ENCODE measurements at places on chromosomes 7 and 10.
A peak's percentile ranks its signal among the peaks of the same experiment; 100 is the strongest.

GRCh38 chr10:24462291-24462813 is 253.4 kb downstream of the KIAA1217 start:
- no peak for ATAC-seq

DNA sequence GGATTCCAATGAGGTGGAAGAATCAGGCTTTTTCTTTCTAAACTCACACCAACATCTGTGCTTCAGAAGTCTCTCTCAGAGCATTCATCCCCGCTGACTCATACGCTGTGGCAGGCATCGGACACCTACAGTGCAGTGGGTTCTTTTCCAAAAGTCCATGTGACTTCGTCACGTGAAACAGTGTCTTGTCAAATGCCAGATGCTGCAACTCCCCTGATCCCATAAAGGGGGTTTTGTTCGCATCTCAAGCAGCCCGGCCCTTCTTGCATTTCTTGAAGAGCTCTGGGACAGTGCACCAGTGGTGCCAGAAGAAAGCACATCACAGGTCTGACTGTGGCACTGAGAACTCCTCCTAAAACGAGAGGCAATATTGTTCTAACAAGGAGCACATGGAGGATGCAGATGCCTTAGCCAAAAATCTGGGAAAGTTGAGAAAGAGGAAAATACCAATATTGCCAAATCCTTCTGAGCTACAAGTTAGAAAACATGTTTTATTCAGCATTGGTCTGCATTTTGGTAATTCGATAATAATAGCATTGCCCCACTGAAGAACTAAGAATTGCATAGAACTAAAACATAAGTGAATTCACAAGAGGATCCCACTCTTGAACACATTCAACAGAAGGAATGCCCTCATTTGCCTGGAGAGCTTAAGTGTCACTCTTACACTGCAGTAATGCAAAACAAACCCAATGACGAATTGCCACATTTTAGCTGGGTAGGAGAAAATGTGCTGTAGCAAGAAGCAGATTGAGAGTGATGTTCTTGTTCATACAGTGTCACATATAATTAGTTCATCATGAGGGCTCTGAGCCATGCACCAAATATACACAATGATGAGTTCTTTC is 204.4 kb downstream of the CXCL12 start:
- ATAC-seq: no peak

DNA sequence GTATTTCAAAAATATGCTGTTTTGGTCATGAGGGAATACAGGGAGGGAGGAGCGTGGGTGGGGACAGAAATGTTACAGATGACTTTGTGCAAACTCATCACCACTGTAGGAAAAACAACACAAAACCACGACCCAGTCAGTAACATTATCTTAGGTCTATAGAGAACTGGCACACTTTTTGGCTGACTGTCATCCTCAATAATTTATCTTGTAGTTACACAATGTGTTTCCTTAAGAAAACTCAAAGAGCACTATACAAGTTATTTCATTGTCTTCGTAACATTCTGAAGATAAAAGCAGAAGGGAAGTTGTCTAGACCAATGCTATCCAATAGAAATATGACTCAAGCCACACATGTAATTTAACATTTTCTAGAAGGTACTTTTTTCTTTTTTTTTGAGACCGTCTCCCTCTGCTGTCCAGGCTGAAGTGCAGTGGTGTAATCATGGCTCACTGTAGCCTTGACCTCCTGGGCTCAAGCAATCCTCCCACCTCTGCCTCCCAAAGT is 16.9 kb upstream of the CDK14 start:
- peak; percentile 29 for ATAC-seq

DNA sequence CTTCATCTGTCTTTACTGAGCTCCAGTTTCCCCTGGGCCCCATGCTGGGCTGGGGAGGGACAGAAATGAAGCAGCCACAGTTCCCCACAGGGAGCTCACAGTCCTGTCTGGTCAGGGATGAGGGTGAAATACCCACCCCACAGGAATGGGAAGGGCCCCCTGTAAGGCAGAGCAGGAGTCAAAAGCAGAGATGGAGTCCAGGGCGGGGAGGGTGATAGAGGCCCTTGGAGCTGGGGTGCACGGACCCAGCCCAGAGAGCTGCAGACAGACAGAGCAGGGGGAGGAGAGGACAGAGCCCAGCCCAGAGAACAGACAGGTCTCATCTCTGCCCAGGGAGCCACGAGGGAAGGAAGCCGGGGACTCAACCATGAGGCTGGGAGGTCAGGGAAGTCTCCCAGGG is 34.9 kb upstream of the ZNF488 start:
- no peak for ATAC-seq

GRCh38 chr10:45421221-45422097 is 47.4 kb downstream of the ALOX5 start:
- ATAC-seq: no peak

- no peak for ATAC-seq
These were observed 187.5 kb upstream of the ADO start for GRCh38 chr10:62616885-62617590.

DNA sequence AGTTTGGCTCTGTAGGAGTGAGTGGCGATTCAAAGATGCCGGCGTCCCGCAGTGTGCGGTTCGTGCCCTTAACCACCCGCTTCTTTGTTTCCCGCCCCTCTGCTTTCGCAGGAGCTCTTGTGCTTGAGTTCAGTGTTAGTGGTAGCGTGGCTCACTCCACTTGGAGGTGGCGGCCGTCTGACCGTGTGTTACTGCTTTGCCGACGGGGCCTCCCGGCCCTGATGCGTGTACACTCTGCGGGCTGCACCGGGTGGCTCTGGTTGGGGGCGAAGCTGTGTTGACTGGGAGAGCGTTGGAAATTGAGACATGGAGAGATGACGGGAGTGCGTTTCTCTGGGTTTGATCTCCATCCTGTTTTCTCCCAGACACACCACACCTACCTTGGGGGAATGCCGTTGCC is 31.4 kb downstream of the SHH start:
- no peak for ATAC-seq

DNA sequence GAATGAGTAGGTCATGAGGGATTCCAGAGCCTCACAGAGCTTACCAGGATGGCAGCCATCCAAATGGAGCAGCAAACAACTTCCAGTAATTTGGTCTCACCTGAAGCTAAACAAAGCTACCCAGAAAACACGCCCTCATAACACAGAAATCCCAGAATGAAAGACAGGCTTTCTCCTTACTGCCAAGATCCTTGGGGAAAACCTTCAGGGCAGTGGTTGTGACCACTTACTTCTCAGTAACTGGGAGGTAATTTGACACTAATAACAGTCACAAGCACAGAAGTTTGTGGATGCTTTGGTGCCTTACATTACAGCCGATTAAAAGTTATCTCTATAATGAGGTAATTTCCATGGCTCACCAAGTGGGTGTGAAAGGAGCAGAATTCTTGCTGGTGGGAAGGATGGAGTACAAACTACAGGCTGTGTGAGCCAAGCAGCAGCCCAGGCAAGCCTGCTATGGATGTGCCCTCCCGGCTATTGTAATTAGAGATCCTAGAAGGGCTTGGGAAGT is 10.4 kb downstream of the WDR91 start:
- ATAC-seq: no peak

DNA sequence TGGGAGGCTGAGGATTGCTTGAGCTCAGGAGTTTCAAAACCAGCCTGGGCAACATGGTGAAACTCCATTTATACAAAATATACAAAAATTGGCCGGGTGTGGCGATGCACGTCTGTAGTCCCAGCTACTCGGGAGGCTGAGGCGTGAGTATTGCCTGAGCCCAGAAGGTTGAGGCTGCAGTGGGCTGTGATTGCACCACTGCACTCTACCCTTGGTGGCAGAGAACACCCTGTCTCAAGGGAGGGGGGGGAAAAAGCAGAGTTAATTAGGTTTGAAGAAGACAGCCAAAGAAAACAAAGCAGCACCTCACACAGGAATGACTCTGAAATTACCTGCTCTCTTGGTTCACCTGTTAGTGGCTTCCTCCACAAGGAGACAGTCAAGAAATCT is 110.0 kb downstream of the EEPD1 start:
- ATAC-seq: no peak

DNA sequence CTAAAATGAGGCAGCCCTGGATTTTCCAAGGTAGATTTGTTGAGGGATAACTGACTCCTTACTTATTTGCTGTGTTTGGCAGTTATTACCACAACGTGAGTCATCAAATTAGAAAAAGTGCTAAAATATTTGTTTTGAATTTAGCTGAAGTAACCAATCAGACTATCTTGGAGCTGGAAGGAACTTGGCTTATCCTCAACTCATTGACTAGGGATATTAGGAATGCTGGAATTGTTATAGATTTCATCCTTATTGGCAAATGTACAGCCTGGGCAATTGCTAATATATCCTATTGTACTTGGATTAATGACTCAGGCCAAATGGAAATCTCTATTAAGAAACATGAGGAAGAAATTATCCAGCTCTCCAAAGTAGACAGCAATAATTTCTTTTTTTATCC is 1189.0 kb upstream of the LRRN3 start:
- ATAC-seq: no peak

DNA sequence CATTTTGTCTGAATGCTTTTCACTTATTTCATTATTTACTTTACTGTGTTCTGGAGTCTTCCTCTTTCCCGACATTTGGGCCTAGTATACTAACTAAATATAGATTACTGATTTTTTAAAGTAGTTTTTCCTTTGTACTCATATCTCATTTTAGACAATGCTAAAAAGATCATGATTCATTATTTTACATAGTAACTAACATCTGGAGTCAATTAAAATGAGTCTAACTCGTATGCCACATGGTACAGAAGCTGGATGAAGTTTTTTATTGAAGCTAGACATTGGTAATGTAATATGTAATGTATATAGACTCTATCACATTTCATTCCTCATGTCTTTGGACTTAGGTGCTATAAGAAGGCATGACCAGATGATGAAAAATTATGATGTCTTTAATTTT is 156.3 kb upstream of the HGF start:
- ATAC-seq: no peak

GRCh38 chr7:22801912-22802311 is 20.7 kb downstream of the TOMM7 start:
- no peak for ATAC-seq

GRCh38 chr10:119849031-119849789 is 23.4 kb downstream of the MCMBP start:
- ATAC-seq: no peak

DNA sequence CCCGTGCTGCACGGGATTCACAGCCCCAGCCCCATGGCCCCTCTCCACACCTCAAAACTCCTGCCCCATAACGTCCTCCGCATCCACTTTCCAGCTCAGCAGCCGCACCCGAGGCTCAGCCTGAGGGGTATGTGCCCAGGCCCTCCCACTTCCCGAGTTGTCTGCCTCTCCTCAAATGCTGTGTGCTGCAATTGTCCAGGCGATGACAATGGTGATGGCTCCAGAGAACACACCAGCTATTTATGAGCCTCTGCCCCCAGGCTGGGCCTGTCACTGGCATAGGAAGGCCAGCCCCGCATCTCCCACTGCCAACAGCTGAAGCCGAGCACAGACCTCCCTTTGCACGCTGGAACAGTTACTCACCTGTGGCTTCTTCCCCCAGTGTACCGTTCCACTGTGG is 2.4 kb upstream of the LDB3 start:
- ATAC-seq: no peak

Data from esophagus mucosa (tissue), 1 donor.